ENCODE measurements at places on chromosomes 3 and 15. TPM values are rescaled to one million over a fixed set of nuclear protein-coding genes. Genes with fewer than 3 reads are reported as not detected.

The CLRN1 gene
- total RNA-seq = not detected

The BUB1B gene
- 45.9 TPM for total RNA-seq

The PDCD7 gene
- 18.5 TPM for total RNA-seq

The RETNLB gene
- total RNA-seq = not detected

The ALPK3 gene
- total RNA-seq = 0.11 TPM

The CRYGS gene
- 1.1 TPM for total RNA-seq

The TERC gene
- 78.7 TPM for total RNA-seq

The CCNB2 gene
- total RNA-seq = 73.1 TPM

The POTEB2 gene
- total RNA-seq = not detected

The SEC22C gene
- total RNA-seq = 59.8 TPM

DNA sequence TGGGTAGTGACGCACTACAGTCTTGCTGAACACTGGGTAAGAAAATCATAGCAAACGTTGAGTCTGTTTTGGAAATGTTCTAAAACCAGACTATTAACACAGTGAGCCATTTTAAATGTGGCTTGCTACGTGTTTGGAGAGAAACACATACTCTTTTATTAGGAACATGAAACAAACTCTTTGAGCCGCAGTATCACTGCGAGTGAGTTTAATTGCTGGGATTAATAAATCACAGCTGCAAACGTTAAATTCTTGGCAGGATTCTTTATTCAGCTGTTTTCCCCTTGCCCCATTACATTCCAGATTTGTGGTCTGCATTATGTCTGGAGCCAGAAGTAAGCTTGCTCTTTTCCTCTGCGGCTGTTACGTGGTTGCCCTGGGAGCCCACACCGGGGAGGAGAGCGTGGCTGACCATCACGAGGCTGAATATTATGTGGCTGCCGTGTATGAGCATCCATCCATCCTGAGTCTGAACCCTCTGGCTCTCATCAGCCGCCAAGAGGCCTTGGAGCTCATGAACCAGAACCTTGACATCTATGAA is 33.6 kb downstream of the BTD start:
- no peak for DNase-seq

DNA sequence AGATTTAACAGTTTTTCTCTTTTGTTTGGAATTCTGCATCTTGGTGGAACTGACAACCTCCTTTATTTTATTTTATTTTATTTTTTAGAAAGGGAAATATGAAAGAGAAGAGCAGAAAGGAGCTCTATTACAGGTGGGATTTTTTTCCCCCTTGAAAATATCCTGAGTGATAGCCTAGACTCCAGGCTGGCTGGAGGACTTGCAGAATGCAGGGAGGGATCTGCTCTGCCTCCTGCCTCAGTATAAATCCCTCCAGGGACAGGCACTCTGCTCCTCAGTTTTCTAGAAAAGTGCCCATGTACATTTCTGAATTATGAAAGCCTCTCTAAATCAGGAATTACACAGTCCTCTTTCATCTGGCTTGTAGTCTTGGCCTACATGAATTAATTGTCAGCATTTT is 173.7 kb downstream of the TMEM108 start:
- no peak for DNase-seq

- no peak for DNase-seq
Measured at GRCh38 chr3:150267288-150267687, 140.8 kb upstream of the TSC22D2 start.

DNA sequence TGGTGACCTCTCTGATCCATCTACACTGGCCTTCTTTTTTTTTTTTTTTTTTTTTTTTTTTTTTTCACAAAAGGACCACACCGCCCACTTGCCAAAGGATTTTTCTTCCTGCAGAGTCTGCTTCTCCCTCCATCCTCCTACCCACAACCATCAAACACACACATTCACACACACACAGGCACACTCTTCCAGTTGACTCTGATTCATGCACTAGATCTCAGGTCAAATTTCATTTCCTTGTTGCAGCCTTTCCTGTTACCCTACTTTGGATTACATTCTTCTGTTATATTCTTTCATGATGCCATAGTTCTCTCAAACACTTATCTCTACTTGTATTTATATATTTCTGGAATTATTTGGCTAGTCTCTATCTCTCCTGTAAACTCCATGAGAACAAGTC is 133.9 kb downstream of the STAC start:
- DNase-seq = peak; percentile 28

DNA sequence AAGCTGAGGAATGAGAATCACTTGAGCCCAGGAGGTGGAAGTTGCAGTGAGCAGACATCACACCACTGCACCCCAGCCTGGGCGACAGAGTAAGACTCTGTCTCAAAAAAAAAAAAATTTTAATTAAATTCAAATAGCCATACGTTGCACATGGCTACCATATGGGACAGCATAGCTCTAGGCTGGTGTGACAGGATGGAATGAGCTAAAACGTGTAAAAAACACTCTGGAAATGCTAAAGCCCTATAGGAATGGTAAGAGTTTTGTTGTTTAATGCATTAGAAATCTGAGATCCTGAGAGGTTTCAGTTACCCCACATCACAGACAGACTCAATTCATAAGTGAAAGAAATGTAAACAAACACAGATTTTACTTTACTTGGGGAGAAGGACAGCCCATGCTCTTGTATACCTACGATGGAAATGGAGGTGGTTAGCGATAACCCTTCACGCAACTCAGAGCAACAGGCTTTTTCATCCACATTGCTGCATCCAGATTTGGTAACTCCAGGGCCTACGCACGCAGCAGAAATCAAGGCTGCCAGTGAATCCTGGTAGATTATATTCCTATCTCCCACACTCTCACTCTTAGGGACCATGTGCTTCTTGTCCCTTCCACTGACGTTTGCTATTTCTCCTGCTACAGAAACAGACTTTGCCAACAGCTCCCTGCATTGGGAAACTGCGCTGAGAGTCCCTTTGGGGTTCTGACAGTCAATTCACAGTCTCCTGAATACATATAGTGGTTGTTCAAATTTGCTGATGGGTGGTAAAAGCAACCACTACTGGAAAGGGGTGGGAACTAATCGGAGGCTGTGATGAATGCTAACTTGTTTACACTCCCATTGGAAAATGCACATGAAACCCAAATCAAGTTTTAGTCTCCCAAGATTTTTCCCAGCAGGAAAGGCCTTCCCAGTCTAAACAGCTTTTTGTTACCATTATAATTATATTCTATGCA is 3.1 kb downstream of the SH3BP5 start:
- DNase-seq = no peak

DNA sequence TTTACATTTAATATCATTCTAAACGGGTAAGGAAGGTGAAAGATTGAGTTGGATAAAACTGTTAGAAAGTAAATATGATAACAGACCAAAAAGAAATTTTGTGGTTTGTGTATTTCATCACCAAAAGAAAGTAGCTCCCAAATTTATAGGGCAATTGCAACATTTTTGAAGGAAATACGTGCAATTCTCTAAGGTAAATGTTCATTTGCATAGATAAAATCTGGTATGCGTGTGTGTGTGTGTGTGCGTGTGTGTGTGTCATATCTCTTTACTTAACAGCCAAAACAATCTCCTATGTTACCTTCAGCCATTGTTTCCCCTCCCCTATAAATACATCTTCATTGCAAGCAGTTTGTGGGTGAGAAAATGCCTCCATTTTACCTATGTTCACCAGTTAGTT is 208.4 kb downstream of the TNIK start:
- DNase-seq = peak; percentile 18

DNA sequence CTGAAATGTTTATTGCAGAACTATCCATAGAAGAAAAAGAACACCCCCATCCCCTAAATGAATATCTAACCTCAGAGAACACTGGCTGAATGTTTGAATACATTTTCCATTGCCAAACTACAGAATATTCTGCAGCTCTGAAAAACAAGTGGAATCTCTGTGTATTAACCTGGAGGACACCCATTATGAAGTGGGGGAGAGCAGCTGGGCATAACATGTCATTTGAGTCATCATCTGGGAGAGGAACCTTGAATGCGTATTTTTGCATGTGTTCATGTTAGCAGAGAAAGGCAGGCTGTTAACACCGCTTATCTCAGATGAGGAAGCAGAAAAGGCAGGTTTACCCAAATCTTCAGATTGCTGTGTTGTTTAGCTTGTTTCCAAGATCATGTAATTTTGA is 31.5 kb downstream of the ESYT3 start:
- no peak for DNase-seq

- peak; percentile 33 for DNase-seq
Measured at GRCh38 chr3:182105875-182106274, 394.1 kb downstream of the SOX2 start.

GRCh38 chr3:33921608-33922007 is 123.2 kb downstream of the PDCD6IP start:
- peak; percentile 61 for DNase-seq

GRCh38 chr3:128554465-128555097 is 61.6 kb upstream of the GATA2 start:
- no peak for DNase-seq

- DNase-seq = no peak
Measured at GRCh38 chr3:127387556-127388153, 99.8 kb upstream of the PRR20G start.

DNA sequence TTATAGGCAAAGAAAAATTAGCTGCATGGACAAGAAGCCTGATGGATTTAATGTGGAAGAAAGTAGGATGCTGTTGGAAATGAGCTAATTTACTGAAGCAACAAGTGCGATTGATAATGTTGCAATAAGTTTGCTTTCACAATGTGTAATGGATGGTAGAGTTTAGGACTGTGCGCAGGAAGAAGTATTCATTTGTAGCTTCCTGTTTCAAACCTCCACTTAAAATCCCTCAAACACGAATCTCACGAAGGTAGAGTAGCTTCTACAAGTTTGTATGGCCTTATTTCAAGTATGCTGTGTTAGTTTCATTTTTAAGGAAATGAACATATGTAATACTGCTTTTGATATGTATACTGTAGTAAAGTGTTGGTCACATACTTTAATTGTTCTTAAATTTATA is 42.3 kb downstream of the KCNH8 start:
- no peak for DNase-seq

DNA sequence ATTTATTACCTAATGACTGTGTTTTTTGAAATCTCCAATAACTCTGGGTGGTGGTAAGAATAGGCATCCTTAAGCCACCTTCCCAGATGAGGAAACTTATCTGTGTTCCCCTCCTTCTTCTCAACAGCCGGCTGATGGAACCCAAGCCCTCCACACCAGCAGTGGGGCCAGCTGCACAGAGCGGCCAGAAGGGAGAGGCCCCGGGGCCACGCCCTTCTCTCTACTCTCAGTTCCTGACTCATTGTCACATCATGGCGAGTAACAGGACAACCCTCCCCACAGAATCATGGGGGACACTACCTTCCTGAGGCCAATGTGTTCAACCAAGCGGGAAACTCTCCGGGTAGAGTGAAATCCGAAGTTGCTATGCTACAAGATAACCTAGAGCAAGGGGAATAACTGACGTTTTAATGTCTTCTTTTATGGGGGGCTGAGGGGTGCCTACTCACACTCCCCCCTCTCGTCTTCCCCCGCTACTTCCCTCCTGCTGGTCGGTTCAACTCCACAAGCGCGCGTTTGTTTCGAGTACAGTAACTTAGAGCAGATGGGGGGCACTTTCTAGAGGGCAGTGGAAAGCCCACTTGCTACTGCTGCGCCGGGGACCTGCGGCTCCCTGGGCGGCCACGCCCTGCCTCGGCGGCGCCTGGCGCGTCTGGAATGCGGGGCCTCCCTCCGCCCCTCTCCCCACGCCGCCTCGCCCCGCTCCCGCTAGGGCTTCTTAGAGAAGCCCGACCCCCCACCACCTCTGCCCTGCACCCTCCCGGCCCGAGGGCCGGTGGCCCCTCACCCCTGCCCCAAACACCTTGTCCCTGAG is 621 bp downstream of the ANXA2 start:
- DNase-seq = no peak

- no peak for DNase-seq
Measured at GRCh38 chr15:65338366-65338765, 33.9 kb downstream of the RNU5B-1 start.

DNA sequence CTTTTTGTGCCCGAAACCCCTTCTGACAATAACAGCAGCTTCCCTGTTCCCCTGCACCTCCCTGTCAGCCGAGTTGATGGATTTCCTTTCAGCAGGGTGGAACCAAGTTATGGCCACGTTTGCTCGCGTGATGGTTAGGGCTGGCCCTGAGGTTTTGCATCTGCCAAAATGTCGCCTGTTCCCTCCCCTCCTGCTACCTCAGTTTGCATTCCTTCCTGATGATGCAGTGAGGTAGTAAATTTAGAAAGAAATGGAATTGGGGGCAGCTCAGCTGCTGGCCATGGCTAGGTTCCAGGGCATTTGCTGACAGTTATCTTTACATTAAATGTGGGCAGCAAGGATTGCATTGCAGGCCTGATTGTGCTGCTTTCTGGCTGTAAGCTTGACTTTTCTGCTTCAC is 13.2 kb downstream of the LIMD1 start:
- DNase-seq = no peak

DNA sequence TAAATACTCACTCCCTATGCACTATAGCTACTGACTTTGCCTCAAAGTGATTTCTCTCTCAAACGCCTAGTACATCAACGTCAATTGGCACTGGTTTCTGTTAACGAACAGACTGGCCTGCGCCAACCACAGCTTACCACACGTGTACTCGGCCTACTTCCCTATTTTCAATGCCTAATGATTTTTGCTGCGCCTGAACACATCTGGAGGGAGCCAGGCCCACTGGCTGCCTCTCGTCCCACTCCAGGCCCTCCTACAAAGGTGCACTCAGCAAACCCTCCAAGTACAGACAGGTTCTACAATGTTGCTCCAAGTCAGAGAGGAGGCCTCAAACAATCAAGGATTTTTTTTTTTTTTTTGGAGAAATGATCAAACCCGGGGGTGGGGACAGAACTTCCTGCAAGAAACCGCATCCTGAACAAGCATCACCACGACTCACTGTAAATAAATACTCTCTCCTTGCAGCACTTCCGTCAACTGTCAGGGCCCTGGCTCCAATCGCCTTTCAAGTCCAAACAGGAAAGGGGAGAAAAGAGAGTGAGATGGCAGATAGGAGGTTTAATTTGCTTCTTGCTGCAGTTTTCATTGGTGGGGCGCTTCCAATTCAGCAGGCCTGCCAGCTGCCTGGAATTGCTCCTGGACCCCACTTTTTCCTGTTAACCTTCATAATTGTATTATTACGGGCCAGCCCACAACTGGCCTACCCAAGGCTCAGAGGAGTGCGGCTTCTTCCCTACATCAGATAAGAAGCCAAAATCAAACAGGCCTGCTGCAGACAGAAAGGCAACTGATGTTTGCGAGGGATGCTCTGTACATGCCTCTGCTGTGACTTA is 139.3 kb downstream of the FOXP1 start:
- DNase-seq = peak; percentile 98

- no peak for DNase-seq
Measured at GRCh38 chr3:101730839-101731238, 6.4 kb downstream of the CEP97 start.

GRCh38 chr3:18469775-18470174 is 44.6 kb upstream of the SATB1 start:
- no peak for DNase-seq

Data from foreskin keratinocyte (primary cell).